ENCODE measurements at places on chromosomes 5 and 9.

DNA sequence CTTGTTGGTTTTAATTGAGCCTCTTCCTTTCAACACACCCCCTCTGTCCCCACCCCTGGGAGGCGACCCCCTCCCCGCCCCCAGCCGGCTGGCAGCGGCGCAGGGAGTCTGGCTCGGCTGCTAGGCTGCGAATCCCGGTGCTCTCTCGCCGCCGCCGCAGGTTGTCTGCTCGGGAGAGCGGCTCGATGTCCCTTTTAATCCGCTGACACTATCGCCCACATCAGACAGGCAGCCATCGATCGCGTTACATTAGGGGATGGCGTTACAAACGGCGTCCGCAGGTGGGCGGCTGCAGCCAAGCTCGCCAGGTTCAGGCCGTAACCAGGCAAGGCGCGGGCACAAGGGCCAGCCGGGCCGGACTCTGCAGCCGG is 1.3 kb downstream of the NR2F1-AS1 start:
- DNase-seq, result no peak

- DNase-seq, result no peak
Measured at GRCh38 chr9:119951090-119951489, 581.9 kb upstream of the BRINP1 start.

DNA sequence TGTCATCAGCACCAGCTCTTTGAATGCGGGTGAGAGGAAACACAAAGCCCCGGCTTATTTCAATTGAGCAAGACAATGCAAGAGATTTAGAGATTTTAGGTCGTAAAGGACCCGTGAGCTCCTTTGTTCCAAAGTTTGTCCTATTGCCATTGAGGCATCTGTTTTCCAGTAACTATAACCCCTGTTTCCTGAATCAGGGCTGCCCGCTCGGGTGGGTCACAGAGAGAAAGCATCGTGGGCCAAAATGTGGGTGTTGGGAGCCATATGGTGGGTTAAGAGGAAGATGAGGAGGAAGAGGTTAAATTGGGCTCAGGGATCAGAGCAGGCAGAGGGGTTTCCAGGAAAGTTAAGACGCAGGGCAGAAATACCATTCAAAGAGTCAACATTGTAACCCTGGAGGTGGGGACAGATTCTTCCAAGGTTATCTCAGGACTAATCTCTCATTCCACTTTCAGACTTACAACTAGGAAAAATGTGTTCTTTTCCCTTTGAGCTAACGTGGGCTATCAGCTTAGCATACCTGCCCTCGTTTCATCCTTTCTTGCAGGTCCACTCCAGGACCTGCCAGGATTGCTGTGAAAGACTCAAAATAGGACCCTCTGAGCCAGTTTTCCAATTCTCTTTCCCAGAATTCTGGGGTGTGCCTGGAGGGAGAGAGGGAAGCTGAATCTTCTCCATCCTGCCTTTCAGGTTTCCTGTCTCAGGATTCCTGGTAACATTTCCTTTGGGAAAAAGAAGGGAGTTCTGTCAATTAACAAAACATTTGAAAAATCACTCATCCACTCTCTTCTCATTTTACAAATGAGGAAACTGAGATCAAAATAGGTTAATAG is 95.5 kb upstream of the TAF11L2 start:
- DNase-seq, result no peak

GRCh38 chr5:39640552-39640951 is 215.8 kb upstream of the DAB2 start:
- no peak for DNase-seq

GRCh38 chr5:125227333-125228095 is 481.1 kb upstream of the ZNF608 start:
- DNase-seq, result no peak

DNA sequence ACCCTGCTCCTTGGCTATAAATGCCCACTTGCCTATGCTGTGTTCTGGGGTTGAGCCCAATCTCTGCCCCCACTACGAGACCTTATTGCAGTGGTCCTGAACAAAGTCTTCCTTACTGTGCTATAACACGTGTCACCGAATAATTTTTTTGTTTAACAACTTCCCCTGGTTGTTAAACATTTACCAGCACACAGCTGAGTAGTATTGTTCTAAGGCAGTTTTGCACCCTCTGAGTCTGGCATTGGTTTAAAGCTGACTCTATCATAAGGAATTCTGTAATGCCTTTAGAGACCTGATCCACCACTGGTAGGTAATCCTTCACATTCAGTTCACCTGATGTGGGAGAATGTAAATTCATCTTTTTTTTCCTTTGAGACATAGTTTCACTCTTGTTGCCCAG is 25.6 kb upstream of the ANKRD31 start:
- DNase-seq, result no peak

DNA sequence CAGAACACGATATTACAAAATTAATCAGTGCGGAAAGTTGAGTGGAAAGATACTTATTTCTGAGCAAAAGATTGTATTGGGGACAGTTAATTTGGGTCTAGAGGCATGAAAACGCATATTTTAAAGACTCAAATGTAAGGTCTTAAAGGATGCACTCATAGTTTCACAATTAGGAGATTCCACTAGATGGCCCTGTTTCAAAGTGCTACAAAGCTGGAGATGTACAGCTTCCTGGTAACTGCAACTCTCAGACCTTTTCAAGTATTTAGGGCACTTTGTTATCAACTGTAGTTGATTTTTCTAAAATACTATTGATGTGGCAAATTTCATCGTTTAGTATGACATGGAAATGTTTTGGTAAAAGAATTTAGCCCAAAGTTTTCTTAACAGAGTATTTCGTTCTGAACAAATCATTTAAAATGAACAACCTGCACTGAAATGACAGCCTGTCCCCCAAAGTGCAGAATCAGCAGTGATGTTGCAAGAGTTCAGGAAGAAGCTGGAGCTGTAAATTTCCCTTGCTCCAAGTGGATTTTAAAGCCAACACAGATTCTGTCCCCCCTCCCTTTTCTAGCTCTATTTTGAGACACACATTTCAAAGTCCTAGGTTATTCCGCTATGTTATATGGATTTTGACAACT is 16.2 kb upstream of the NDUFB6 start:
- no peak for DNase-seq

DNA sequence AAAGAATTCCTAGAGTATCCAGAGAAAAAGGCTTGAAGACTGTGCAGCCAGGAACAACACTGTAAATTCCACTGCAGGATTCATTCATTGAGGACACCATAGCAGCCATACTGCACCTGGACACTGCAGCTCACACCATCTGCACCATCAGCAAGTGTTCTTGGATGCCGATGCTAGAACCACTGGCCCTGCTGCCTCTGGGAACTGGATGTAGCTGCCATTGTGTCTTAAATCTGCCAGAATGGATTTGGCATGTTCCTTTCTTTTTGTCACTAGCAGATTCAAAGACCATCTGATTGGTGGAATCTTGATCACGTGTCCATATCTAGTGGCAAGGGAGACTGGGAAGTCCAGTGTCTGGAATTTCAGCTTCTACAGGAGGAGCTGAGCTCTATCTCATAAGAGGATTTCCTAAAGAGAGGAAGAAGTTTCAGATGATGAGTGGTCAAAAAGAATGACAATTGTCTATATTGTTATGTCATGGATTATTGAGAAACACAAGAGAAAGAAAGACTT is 278.3 kb upstream of the ANKRD55 start:
- no peak for DNase-seq

- DNase-seq, result no peak
Measured at GRCh38 chr9:33375238-33375840, 27.0 kb downstream of the AQP7 start.

DNA sequence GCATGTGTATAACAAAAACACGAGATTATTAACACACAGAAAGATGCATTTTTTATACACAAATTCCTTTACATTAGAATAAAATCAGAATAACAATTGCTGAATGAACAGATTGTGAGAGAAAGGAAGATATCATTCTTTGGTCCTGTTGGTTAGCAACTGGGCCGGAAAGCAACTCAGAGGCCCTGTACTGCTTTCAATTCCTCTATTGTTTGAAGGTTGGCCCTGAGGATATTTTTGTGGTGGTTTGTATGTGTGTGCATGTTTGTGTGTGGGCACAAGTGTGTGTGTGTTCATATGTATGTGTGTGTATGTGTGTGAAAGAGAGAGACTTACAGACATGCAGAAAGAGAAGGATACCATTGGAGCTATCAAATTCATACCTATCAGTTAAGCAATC is 356.8 kb upstream of the DMAC1 start:
- DNase-seq, result no peak

DNA sequence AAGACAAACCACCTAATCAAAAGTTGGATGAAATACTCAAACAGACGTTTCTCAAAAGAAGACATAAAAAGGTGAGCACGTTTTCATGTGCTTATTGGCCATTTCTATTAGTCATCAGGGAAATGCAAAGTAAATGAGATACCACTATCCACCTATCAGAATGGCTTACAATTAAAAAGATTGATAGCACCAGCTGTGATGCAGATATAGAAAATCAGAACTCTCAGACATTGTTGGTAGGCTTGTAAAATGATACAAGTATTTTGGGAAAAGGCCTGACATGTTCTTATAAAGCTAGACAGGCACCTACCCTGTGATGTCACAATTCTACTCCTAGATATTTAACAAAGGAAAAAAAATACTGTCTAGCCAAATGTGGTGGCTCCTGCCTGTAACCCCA is 44.0 kb upstream of the SLC30A5 start:
- no peak for DNase-seq

DNA sequence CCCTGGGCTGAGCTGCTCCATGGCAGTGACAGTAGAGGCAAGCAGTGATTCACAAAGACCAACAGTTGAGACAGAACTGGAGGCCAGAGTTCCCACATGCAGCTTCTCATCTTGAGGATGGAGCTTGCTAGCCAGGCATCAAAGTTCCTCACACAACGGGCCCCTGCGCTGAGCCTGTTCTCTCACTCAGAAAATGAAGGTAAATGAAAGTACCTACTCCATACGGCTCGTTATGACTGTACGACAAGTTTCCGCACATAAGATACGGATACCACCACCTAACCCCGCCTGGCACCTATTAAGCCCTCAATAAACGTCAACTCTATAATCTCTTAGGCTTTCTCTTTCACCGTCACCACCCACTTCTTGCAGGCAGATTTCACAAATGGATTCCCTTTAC is 12.9 kb downstream of the NOL6 start:
- DNase-seq, result no peak

All from activated CD8-positive, alpha-beta memory T cell treated with anti-CD3 and anti-CD28 coated beads for 48 hours (primary cell).